ENCODE measurements at places on chromosomes 2 and 18.
A peak's percentile ranks its signal among the peaks of the same experiment; 100 is the strongest.

DNA sequence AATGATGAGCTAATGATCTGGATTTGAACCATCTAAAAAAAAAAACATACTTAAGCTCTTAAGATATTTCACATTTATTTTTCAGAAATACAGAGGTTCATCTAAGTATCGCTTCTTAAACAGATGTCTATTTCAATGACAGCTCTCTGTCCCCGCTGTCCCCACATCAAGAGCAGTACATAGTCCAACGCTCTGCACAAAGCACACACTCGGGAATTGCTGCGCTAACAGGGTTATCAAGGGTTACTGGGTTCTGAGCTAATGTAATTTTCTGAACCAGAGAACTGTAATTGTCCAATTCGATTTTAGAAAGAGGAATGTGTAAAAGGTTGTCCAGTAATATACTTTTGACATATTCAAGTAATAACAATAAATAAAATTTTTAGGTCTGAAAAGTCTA is 58.8 kb upstream of the ST8SIA5 start:
- H3K36me3 ChIP-seq: peaks cover under 1% of the 10 kb centered on the region
- no peaks in the 10 kb centered on the region for H3K4me1 ChIP-seq
- no peak overlapping the region for H3K4me3 ChIP-seq
- DNase-seq: no peak

DNA sequence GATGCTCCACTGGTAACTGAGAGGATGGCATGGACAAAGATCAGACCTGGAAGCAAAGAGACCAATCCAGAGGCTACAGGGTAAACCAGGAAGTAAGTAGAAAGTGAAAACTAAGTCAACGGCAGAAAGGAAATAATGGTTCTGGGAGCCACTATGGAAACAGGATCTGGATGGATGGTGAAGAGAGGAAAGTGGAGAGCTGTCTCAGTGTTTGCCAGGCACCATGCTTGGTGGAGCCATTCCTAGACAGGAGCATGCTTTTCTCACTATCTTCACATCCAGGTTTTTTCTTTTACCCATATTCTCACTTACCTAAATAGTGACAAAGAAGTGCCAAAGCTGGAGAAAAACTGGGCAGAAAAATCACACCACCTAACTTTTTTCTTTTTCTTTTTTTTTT is 22.2 kb downstream of the ZNF521 start:
- no peaks in the 10 kb centered on the region for H3K36me3 ChIP-seq
- no peaks in the 10 kb centered on the region for H3K27me3 ChIP-seq
- no peaks in the 10 kb centered on the region for H3K4me1 ChIP-seq
- no peak overlapping the region for H3K27ac ChIP-seq
- no peak for DNase-seq
- no peak overlapping the region for H3K4me3 ChIP-seq

DNA sequence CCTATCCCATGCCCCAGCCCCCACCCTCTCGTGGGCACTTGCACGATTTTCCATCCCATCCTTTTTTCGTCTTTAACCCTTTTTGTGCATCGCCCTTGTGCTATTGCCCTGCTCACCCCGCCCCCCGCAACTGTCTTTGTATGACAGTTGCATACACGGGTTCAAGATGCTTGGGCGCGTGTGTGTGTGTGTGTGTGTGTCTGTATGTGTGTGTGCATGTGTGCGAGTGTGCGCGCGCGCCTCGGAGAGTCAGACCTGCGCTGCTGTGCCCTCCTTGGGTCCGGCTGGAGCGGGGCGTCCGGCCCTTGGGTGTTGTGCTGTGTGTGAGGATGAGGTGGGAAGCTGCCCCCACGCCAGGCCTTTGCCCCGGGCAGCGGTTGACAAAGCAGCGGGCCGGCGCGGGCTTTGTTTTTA is 230.7 kb downstream of the HAUS1 start:
- no peak overlapping the region for H3K27ac ChIP-seq
- peaks cover 6% of the 10 kb centered on the region for H3K4me1 ChIP-seq
- H3K36me3 ChIP-seq: no peaks in the 10 kb centered on the region
- H3K4me3 ChIP-seq: peak overlapping the region; percentile 89

GRCh38 chr2:33000986-33001385 is 54.2 kb downstream of the LTBP1 start:
- no peaks in the 10 kb centered on the region for H3K27me3 ChIP-seq
- no peak overlapping the region for H3K4me3 ChIP-seq
- no peak overlapping the region for H3K27ac ChIP-seq
- H3K36me3 ChIP-seq: no peaks in the 10 kb centered on the region
- no peak for DNase-seq

- no peak overlapping the region for H3K4me3 ChIP-seq
- H3K27ac ChIP-seq: no peak overlapping the region
- DNase-seq: no peak
- no peaks in the 10 kb centered on the region for H3K36me3 ChIP-seq
- H3K4me1 ChIP-seq: no peaks in the 10 kb centered on the region
- H3K27me3 ChIP-seq: no peaks in the 10 kb centered on the region
These were observed 53.2 kb downstream of the VWA3B start for GRCh38 chr2:98140210-98140609.

DNA sequence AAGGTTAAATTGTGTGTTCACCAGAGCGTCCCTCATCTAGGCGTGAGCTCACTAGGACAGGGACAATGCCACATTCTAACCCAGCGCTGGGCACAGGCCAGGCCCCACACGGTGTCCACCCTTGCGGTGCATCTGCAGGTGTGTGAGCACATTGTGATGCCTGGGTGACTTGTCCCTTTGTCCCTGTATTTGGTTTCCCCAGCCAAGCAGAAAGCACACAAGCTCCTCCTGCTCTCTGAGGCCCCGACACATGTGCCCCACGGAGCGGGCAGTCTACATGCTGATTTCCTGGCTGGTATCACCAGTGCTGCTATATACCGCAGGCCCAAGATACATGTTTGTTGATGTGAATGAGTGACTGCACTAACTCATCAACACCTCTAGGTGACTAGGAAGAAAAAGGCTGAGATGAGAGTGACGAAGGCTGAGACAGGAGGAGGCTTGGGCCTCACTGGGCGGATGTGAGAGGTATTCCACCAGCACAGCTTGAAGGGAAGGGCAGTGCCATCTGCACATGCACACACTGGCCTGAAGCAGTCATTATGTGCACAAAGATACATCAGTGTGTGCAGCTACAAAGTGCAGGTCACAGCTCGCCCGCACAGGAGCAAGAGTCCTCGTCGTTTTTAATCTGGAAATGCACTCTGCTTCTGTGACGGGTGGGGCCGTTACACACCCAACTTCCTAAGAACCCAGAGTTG is 205.9 kb downstream of the EIPR1 start:
- H3K27ac ChIP-seq: no peak overlapping the region
- no peaks in the 10 kb centered on the region for H3K27me3 ChIP-seq
- no peak for DNase-seq
- H3K36me3 ChIP-seq: no peaks in the 10 kb centered on the region
- H3K4me3 ChIP-seq: no peak overlapping the region
- peaks cover 10% of the 10 kb centered on the region for H3K4me1 ChIP-seq

DNA sequence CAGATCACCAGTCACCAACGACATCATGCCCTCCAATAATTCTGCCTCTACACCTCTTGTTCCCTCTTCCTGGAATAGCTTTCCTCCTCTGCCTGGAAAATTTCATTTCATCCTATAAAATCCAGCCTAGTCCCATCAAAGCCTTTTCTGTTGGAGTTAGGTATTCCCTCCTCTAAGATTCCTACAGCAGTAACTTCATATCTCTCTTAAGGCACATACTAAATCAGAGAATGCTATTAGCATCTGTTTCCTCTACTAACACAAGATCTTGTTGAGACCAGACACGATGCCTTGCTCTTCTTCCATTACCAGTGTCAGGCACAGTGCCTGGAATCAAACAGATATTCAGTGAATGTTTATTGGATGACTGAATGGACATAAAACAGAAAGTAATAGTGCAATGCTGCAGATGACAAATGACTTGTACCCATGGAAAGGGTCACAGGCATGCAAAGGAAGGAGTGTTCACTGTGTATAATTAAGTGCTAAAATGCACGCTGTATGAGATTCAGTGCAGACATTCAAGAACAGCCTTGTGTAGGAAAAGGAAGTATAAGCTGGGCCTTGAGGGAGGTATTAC is 342.0 kb upstream of the ACVR2A start:
- DNase-seq: no peak
- H3K36me3 ChIP-seq: no peaks in the 10 kb centered on the region
- H3K4me1 ChIP-seq: no peaks in the 10 kb centered on the region

DNA sequence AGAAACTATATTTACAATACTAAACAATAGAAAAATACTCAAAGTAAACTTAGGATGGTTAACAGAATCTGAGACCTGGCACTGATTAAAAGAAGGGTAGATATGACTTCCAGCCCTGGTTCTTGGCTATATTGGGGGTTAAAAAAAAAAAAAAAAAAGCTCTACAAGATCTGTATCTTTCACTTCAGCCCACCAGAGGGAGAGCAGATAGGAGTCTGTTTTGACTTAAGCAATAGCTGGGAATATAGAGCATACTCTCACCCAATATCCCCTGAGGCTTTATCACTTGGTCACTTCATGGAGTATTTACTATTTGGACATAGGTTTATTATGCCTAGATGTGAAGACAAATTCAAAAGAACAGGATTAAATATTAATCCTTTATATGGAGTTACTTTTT is 598.9 kb upstream of the LINC00305 start:
- H3K36me3 ChIP-seq: no peaks in the 10 kb centered on the region
- H3K4me1 ChIP-seq: peaks cover 2% of the 10 kb centered on the region
- DNase-seq: no peak
- no peak overlapping the region for H3K4me3 ChIP-seq
- no peak overlapping the region for H3K27ac ChIP-seq

DNA sequence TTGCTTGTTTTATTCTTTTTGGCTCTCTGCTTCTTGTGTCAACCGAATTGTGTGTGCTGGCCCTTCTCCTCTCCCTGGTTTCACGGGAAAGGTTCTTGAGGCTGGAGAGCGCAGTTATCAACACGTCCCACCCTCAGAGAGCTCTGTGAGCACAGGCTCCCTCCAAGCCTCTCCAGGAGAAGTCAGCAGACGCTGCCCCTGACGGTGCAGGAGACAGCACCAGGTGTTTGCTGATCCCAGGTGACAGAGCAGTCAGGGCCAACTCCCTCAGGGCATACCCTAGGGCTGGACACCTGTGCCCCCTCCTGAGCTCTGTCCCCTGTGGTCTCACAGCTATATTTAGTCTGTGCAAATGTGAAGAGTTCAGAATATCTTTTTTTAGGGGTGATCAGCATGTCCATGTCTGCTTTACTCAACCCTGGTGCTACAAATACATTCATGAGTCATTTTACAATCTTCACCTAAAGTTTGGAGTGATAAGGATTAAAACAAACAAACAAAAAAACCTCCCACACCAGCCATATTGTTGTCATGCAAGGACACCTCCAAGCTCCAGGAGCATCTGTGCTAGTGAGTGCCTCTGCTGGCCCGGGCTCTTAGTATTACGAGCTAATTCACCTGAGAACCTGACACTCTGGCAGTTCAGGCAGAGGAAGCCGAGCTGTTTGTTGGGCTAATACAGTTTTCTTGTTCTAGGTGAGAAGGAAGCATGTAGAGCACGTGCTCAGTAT is 65.9 kb upstream of the TMEM200C start:
- H3K4me3 ChIP-seq: no peak overlapping the region
- no peak overlapping the region for H3K27ac ChIP-seq
- no peaks in the 10 kb centered on the region for H3K4me1 ChIP-seq
- no peaks in the 10 kb centered on the region for H3K36me3 ChIP-seq
- H3K27me3 ChIP-seq: no peaks in the 10 kb centered on the region

DNA sequence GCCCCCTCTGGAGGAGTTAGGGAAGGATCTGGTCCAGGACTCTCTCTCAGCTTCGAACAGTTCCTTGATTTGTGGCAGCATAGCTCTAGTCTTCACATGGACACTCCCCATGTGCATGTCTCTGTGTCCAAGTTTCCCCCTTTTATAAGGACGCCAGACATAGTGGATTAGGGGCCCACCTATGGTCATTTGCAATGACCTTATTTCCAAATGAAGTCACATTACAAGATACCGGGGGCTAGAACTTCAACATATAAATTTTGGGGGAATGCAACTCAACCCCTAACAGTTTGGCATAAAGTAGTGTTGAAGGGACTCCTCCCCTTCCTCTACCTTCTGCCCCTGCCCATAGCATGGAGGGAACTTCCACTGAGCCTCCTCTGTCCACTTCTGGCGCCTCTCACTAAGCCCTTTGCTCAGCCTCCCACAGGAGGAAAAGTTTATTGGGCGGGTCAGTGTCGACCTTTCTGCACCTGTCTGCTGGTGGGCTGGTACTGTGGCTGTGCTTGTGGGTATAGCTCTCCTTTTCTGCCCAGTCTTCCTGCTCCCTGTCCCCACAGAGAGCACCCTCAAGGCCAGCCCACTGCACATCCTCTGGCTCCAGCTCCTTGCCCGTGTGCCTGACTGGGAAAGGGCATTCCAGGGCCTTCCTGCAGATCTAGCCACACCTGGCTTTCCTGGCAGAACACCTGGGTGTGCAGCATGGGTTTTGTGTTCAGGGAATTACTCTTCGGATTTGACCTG is 5.5 kb downstream of the FABP1 start:
- no peaks in the 10 kb centered on the region for H3K4me1 ChIP-seq
- H3K4me3 ChIP-seq: no peak overlapping the region
- no peak overlapping the region for H3K27ac ChIP-seq
- no peaks in the 10 kb centered on the region for H3K36me3 ChIP-seq
- no peak for DNase-seq
- H3K27me3 ChIP-seq: no peaks in the 10 kb centered on the region

GRCh38 chr2:35116151-35116550 is 1239.4 kb upstream of the CRIM1 start:
- no peaks in the 10 kb centered on the region for H3K36me3 ChIP-seq
- no peak for DNase-seq
- no peak overlapping the region for H3K27ac ChIP-seq

All from H1 (cell line).